HCT116 (cell line): ENCODE measurements at places on chromosomes 7 and 10. TPM values are rescaled to one million over a fixed set of nuclear protein-coding genes. Genes with fewer than 3 reads are reported as not detected.

DNA sequence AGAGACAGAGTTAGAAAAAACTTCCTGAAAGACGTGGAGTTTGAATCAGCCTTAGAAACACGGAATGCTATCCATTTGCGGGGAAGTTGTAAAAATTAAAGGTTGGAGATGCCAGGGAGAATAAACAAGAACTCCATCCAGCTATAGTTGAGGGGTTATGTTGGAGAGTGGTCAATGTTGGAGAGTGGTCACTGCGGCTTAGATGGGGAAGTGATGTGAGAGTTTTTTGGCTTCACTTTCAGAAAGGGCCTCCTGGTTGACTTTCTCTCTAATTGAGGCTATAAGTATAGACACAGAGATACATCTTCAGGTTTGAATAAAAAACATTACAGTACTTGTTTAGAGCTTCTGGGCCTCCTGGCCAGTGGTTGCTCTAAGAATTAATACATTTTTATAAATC is 675 bp downstream of the CC2D2B start:
- DNase-seq: no peak

DNA sequence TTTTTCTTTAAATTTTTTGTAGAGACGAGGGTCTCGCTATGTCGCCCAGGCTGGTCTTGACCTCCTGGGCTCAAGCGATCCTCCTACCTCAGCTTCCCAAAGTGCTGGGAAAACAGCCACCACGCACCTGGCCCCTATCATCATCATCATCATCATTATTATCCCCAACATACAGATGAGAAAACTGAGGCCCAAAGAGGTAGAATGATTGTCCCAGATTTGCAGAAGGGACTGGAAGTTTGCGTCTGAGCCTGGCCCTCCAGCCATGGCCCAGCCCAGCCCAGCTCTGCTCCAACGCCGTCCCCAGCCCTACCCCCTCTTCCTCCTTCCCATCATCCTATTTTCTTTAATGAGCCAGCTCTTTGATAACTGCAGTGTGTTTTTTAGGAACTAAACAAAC is 34.9 kb downstream of the TMEM130 start:
- DNase-seq: no peak

GRCh38 chr7:36021367-36021766 is 131.7 kb upstream of the EEPD1 start:
- DNase-seq: peak; percentile 10

- DNase-seq: no peak
Measured at GRCh38 chr7:100968650-100969049, 715 bp upstream of the MUC12 start.

GRCh38 chr7:34104992-34105391 is 199.7 kb downstream of the BMPER start:
- no peak for DNase-seq

DNA sequence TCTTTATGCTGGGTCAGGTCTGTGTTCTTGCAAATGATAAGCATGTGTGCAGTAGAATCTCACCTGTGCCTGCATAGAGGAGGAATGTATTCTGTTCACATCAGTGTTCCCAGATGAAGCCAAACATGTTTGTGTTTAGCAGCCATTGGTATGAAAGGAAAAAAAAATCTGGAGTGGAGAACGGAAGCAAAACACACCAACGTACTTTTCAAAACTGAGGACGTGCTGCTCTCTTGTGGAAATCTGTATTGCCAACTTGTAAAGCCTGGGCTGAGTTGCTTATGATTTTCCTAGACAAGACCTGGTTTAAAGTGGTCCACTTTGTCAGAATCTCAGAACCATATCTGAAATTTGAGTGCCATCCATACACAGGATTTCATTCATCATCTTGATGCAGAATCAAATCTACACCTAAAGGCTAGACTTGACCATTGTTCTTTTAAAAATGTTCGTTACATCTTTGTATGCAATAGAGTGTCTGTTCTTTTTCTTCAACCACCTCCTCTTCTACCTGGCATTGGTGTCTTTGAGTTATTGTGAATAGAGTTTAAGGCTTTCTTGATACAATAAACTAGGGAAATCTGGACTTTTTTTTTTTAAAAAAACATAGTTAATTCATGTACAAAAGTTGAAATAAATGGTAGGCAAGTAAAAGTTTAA is 367.7 kb downstream of the PHF14 start:
- DNase-seq: peak; percentile 8

CCL26 gene
- total RNA-seq: 0.49 TPM

GRCh38 chr7:2585446-2585845 is 26.7 kb downstream of the IQCE start:
- no peak for DNase-seq

DNA sequence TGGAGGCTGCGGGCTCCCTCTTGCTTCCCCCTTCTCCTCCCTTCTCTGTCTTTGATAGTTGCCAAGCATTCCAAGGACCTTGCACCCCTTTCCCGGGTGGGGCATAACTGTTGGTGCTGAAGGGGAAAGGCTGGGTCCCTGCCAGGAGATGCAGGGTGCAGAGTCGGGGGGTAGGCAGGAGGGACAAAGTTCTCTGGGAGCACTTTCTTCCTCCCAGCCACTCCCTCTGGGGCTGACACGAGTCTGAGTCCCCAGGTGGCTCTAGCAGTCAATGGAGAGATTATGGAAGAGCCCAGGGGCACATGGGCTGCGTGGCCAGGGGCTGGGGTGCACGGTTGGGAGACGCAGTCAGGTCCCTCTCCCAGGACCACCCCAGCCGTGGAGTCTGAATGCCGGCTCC is 2.1 kb downstream of the CLDN15 start:
- no peak for DNase-seq

ZNF775 gene
- 4.5 TPM for total RNA-seq

DNA sequence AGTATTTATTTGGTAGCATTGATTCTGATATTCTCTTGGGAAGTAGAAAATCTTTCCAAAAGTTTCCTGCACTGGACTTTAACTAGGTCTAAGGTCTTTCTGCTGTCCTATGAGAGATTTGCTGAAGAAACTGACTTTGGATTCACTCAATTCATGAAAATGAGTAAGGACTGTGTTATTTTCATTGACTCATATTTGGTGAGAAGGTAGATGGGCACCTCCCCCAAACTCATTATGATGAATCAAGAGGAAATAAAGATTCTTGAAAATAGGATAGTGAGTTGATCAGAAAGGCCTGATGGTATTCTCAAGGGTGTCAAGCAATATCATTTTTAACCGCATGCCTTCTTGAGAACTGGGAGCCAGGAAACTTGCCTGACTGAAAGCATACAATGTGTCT is 110.3 kb downstream of the RNF133 start:
- no peak for DNase-seq
